ENCODE measurements at places on chromosomes 16 and 17.
A peak's percentile ranks its signal among the peaks of the same experiment; 100 is the strongest.

DNA sequence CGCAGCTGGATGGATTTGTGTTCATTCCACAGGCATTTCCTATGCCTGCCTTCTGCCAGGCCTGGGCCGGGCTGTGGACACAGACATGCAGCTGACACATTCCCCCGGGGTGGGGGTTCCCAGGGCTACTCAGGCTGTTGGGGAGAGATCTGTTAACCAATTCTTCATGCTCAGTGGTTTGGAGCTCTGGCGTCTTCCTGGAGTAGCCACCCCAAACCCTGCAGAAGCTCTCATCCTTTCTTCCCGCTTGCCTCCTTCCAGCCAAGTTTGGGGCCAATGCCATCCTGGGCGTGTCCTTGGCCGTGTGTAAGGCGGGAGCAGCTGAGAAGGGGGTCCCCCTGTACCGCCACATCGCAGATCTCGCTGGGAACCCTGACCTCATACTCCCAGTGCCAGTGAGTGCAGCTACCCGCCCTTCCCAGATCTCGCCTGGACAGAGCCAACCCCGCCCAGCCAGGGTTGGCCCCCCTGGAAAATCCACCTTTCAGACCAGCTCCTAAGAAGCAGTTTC lies 2.6 kb downstream of the ENO3 start:
- DNase-seq: no peak

- no peak for DNase-seq
Measured at GRCh38 chr17:32160526-32160925, 18.2 kb downstream of the RHOT1 start.

DNA sequence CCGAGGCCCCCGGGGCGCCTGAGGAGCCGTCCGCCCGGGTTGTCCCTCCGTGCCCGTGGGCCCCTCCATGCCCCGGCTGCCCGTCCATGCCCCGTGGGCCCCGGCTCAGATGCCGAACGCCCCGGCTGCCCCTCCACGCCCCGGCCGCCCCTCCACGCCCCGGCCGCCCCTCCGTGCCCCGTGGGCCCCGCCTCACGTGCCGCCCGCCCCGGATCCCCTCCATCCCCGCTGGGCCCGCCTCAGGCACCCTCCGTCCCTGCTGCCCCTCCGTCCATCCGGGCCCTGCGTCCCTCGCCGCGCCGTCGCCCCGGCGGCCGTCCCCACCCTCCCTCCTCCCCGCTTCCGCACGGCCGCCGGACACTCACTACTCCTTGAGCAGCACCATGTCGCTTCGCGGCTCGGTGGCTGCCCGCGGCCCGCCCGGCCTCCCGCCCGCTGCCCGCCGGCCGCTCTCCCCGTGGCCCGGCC lies 382 bp downstream of the PITPNA start:
- no peak for DNase-seq

- no peak for DNase-seq
Measured at GRCh38 chr17:64187093-64187895, 57.4 kb upstream of the ERN1 start.

GRCh38 chr16:68512742-68513141 lies 26.3 kb upstream of the ZFP90 start:
- no peak for DNase-seq

DNA sequence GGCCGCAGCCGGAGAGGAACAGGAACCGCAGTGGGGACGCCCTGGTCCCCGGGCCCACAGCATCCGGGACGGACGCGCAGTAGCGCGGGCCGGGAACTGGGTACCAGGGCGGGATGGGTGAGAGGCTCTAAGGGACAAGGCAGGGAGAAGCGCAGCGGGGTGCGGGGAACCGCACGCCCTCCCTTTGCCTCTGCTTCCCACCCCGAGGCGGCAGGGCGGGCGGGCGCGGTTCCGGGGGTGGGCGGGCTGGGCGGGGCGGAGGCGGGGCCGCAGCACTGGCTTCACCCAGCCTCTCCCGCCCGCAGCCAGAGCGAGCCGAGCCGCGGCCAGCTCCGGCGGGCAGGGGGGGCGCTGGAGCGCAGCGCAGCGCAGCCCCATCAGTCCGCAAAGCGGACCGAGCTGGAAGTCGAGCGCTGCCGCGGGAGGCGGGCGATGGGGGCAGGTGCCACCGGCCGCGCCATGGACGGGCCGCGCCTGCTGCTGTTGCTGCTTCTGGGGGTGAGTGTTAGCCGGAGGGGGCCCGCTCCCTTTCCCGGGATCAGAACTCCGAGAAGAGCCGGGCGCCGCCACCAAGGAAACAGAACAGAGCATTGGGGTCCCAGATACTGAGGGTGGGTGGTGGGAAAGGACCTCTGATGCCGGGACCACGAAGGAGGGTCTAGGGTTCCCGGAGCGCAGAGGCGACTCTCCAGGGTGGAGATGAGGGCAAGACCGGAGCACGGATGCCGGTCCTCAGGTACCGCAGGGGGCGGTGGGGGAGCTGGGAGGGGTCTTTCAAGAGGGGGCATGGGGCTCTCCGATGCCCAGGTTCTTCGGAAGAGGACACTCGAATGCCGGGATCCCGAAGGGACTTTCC lies at the start of gene NGFR:
NGFR (plus strand) TSS at position 308 of the 856 bp plus-strand sequence; CDS start at position 433, 125 bp downstream.
- DNase-seq: no peak

DNA sequence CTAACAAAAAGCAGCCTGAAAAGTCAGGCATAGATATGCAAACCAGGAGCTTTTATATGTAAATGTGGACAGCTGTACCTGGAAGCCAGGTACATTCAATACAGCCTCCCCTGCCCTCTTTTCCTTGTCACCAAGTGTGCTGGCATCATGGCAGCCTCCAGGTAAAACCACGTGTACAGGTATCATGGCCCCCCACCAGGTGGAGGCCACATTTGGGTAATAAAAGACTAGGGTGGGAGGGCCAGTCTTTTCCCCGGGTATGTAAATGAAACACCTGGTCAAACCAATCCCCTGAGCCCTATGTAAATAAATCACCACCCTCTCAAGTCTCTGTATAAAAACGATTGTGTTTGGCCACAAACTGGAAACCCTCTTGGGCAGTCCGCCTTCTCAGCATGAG lies 226.4 kb upstream of the GOT2 start:
- no peak for DNase-seq

- DNase-seq: no peak
Measured at GRCh38 chr16:51567911-51568310, 416.8 kb upstream of the SALL1 start.

GRCh38 chr16:14606102-14606501 lies 24.0 kb downstream of the PARN start:
- no peak for DNase-seq

GRCh38 chr17:68204736-68205135 lies 43.1 kb upstream of the AMZ2 start:
- DNase-seq: no peak

DNA sequence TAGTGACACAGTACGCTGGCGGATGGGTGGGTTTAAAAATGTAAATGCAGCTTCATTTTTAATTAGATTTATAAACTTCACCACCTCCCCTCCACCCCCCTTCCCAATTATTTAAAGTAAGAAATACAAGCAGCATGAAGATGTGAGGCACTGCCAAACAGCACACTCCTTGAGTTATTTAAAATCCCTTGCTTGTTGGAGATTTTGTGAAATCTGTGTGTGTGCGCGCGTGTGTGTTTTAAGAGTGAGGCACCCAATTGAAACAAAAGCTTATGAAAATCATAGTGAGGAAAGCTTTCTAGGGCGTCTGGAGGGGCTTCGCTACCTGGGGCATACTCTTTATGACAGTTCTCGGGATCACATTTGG lies 219.6 kb upstream of the IRX3 start:
- no peak for DNase-seq

- DNase-seq: no peak
Measured at GRCh38 chr17:80107231-80108021, 6.0 kb downstream of the GAA start.

DNA sequence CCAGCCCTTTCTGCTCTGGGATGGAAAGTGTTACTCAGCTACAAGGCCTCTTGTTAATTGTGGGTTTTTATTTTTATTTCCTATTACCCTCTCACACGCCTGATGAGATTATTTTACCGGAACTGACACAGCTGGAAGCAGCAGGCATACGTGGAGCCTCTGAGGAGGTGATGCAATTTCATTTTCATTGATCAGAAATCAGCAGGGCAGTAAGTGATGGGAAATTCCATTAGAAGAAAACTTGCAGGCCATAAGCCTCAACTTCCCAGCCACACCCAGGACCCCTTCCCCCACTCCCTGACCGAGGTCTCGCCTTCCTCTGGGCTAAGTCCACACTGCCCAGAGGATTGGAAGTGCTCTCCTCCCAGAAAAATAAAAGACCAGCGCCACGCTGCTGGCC lies 69.7 kb downstream of the ZFHX3 start:
- no peak for DNase-seq

DNA sequence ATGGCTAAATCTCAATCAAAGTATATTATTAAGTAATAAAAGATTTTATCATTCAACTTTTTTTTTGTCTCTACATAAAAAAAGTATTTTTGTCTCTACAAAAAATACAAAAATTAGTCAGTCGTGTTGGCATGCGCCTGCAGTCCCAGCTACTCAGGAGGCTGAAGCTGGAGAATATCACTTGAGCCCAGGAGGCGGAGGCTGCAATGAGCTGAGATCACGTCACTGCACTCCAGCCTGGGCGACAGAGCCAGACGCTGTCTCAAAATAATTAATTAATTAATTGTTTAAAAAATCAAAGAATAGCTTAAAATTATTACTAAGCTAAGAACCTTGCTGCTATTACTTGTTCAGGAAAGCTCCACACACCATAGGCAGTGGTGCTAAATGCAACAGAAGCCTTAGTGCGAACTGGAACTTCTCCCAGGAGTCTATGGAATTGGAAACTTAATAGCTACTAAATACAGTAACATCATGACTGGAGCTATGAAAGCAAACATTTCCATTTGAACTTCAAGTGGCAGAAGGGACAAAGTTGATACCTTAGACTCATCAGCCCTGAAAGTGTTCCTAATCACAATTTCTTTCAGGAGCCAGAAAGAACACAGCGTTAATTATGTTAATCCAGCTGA lies 22.6 kb downstream of the ADCY9 start:
- no peak for DNase-seq

- DNase-seq: peak; percentile 40
Measured at GRCh38 chr17:78289802-78290363, 58.5 kb downstream of the TMEM235 start.

GRCh38 chr16:57863434-57864160 lies 61.3 kb upstream of the KIFC3 start:
- peak; percentile 18 for DNase-seq

DNA sequence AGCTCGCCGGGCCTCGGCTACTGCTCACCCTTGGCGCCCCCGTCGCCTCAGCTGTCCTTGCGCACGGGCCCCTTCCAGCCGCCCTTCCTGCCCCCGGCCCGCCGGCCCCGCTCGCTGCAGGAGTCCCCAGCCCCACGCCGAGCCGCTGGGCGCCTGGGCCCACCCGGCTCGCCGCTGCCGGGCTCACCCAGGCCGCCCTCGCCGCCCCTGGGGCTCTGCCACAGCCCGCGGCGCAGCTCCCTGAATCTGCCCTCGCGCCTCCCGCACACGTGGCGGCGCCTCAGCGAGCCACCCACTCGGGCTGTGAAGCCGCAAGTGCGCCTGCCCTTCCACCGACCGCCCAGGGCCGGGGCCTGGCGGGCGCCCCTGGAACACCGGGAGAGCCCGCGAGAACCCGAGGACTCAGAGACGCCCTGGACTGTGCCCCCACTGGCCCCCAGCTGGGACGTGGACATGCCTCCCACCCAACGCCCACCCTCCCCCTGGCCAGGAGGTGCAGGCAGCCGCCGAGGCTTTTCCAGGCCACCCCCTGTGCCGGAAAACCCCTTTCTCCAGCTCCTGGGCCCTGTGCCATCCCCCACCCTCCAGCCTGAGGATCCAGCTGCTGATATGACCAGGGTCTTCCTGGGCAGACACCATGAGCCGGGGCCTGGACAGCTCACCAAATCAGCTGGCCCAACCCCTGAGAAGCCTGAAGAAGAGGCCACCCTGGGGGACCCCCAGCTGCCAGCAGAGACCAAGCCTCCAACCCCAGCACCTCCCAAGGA lies 12.8 kb downstream of the MYO15A start:
- no peak for DNase-seq

DNA sequence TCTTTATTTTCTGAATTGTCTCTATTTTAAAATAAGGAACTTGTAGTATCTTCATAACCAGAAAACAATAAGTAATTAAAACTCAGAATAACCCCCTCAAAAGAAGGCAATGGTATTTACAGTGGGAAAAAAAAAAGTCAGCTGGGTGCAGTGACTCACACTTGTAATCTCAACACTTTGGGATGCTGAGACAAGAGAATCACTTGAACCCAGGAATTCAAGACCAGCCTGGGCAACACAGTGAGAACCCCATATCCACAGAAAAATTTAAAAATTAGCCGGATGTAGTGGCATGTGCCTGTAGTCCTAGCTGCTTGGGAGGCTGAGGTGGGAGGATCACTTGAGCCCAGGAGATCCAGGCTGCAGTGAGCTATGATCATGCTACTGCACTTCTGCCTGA lies 33.5 kb downstream of the ADAM11 start:
- no peak for DNase-seq

GRCh38 chr16:48542020-48542473 lies 67.9 kb downstream of the N4BP1 start:
- DNase-seq: no peak

DNA sequence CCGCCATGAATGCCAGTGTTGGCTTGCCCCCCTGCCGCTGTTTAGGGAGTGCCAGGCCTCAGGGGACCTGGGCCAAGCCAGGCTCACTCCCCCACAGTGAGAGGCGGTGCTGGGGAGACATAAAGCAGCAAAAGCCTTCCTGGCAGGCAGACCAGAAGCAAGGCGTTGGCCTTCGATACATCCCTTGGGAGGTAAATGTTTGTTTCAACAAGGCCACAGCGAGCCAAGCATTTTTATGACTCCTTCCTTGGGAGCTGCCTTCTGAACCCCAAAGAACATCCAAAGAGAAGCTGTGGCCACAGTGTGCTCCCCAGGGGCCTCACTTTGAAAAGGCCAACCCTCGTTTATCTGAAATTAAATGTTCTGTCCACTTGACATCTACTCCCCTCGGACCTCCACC lies 119.7 kb upstream of the CIBAR2 start:
- DNase-seq: peak; percentile 77

- peak; percentile 39 for DNase-seq
Measured at GRCh38 chr16:15434425-15435215, at the start of gene BMERB1. Gene BMERB1, plus strand, starts transcription at chr16:15434588. Its CDS starts 66 bp downstream, at chr16:15434654.

GRCh38 chr17:74491626-74492025 lies 25.2 kb downstream of the CD300A start:
- DNase-seq: no peak

- DNase-seq: no peak
Measured at GRCh38 chr17:65441053-65441605, 120.3 kb downstream of the AXIN2 start.

DNA sequence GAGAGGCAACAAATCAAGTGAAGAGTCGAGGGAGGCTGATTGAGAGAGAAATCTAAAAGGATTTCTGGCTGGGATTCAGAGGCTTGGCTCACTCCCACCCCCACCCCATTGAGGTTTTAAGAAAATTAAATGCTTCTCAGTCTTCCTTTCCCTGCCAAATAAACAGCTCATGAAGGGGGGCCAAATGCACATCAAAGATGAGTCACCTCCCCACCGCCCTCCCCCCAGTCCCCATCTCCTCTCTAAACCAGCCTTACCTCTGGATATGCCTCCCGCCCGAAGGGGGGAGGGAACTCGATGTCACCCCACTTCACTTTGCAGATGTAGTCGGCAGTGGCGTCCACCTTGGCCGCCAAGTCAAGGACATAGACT lies 11.6 kb downstream of the ACLY start:
- no peak for DNase-seq

GRCh38 chr17:55694286-55694910 lies 28.3 kb downstream of the TMEM100 start:
- no peak for DNase-seq

GRCh38 chr16:54194334-54194743 lies 92.2 kb downstream of the IRX3 start:
- DNase-seq: peak; percentile 64
